Bronchial epithelial cell (primary cell): ENCODE measurements at places on chromosomes 6 and 20.

GRCh38 chr6:33073431-33073871, at the start of gene HLA-DPA1:
Gene HLA-DPA1 (minus strand): TSS chr6:33073649.
- peak; percentile 27 for DNase-seq

- DNase-seq = no peak
These were observed 83.9 kb downstream of the MAP3K7 start for GRCh38 chr6:90502866-90503407.

- DNase-seq = no peak
These were observed 25.9 kb upstream of the GTSF1L start for GRCh38 chr20:43752561-43753301.

DNA sequence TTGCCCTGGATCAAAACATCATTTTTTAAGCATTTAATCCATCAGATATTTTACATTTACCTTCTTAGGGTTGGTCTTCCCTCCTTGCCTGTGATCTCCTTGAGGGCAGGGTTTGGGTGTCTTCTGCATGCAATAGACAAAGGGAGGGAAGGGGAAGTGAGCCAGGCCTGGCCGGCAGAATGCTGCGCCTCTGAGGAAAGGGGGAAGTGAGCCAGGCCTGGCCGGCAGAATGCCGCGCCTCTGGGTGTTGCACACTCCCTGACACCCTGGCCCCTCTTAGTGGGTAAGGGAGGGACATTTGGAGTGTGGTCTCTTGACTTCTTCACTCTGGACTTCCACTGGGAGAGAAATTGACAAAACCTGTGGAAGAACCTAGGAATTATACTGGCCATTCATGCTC, 12.4 kb downstream of the PSMF1 start:
- no peak for DNase-seq

DNA sequence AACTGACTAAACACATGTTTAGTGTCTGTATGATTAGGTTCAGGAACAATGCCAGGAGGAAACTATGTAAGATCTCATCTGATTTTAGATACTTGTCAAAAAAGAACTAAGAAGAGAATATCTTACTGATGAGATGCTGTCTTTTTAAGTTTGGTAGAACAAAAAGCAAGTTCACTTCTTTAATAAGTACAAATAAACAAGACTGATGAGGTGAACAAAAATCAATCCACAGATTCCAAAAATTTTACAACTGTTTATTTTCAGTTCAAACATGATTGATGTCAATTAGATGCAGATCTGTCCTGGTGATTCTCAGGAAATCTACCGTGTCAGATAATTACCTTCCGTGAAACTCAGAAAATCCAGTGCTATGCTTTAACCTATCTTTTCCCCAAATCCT, 24.9 kb downstream of the EPHA7 start:
- no peak for DNase-seq

DNA sequence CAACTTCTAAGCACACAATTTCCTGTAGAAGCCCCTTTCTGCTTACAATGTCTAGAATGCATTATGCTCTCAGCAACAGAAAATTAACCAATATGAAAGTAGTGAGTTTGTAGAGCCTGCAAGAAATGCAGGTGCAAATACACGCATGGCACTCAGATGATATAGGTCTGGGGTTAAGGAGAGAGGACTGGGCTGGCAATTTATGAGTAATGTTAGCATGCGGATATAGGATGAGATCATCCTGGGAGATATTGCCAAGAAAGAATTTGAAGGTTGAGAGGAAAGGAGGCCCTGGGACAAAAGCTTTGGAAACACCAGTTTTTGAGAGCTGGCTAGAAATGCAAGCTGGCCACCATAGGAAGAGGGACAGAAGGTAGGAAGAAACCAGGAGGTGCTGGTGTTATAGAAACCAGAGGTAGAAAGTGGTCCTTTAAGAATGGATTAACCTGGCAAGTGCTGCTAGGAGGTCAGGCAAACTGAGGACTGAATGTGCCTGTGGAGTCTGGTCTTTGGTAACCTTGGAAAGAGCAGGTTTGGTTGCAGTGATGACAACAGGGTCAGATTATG, 183.2 kb upstream of the MYLIP start:
- peak; percentile 83 for DNase-seq

DNA sequence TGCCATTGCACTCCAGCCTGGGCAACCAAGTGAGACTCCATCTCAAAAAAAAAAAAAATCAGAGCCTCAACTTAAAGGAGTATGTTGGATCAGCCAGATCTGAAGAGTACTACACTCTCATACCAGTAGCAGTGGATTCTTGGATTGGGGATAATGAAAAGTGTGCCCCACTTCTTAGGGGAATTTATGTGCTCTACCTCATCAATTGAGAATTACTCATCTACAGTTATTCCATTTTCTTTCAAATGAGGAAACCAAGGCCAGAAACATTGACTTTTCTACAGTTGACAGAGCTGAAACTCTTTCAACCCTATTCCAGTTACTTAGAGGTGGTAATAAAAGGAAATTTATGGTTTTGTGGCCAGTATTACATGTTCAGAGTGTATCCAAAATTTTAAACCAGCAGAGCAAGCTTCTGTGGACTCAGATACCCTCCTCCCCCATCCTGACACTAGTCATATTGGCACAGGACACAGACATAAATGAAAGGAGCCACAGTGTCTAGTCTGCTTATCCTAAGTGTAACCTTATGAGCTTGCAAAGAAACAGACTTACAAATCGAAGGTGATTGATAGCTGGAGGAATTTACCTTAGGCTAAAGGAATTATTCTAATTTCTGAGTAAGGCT, 51.2 kb downstream of the ORC3 start:
- no peak for DNase-seq

GRCh38 chr6:90978046-90978445, 391.2 kb upstream of the MAP3K7 start:
- DNase-seq = no peak
